Esophagus muscularis mucosa (tissue), 4 donors: ENCODE measurements at places on chromosomes 3 and 15. TPM values are rescaled to one million over a fixed set of nuclear protein-coding genes. Genes with fewer than 3 reads are reported as not detected.

Gene EEF1AKMT4
- 4.0 TPM for total RNA-seq

Gene TUSC7
- not detected for total RNA-seq

Gene PLAAT1
- total RNA-seq, result not detected

DNA sequence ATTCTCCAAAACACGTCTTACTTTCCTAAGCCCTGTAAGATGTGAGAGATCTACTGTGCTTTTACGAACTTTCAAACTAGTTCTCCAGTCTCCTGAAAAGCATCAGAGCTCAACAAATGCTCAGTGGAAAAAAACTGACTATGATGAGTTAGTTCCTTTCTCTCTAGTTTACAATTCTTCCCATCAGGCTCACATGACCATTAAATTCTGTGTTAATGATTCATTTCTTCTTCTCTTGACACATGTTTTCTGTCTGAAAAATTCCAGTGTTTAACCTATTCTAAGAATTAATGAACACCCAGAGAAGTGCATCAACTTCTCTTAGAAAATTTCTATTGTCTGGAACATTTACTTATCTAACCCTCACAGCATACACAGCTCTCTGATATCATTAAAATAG lies 844.3 kb downstream of the SI start:
- DNase-seq, result no peak

DNA sequence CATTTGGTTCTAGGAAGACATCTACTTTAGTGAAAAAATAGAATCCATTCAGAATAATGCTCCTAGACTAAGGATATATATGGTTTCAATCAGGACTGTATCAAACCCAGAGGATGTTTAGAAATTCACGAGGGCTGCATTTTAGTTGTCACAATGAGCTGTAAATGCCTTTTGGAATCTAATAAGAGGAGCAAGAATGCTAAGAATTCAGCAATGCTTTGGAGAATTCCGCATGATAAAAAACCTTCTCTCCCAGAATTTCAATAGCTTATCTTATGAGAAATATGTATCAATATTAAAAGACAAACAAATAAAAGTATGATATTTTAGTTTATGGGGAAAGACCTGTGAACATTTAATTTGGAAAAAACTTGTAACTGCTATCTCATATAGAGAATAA lies 885.1 kb downstream of the ZPLD1 start:
- no peak for DNase-seq

- no peak for DNase-seq
Observed at GRCh38 chr3:4503050-4503449, 9.9 kb downstream of the ITPR1 start.
